ENCODE measurements at places on chromosomes 11 and 22.

GRCh38 chr11:66877588-66878385 is 20.9 kb downstream of the LRFN4 start:
- peak; percentile 69 for DNase-seq

- no peak for DNase-seq
Measured at GRCh38 chr11:124570160-124570559, 363 bp downstream of the OR8A1 start.

DNA sequence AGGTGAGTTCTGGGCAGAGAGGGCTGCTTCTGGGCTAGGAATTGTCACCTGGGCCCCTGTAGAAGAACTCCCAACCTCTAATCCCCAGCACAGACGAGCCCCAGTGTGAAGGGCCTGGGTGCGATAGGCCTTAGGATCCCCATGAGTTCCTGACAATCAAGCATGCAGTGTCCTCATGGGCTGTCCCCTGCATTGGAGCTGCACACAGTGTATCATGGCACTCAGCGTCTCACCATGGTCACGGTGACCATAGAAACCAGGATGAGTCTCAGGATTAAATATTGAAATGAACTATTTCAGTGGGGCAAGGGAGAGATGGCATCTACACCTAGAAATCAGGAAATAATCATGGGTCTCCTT is 292 bp downstream of the SCGB2A1 start:
- DNase-seq, result no peak

DNA sequence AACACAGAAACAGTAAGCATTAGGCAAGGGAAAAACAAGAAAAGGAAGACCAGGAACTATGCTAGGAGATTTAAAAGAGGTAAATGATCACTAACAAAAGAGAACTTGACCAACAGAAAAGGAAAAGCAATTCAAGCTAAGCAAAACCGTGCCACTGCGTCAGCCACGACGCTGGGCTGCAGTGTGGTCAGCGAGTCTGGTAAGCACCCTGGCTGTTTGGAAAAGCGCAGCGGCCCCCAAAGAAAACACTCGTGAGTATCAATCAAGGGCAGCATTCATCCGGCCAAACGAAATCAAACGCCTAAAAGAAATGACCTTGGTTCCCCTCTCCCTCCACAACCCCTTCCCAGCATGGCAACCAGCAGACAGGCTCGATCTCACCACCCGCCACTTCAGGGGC is 28.8 kb downstream of the PACSIN2 start:
- DNase-seq, result no peak

- no peak for DNase-seq
Measured at GRCh38 chr11:131388030-131388429, 17.6 kb downstream of the NTM start.

GRCh38 chr11:120334894-120335462 is 1.2 kb upstream of the ARHGEF12 start:
- DNase-seq, result peak; percentile 86

All from epithelial cell of esophagus (primary cell).